Esophagus squamous epithelium (tissue), 5 donors: ENCODE measurements at places on chromosomes 12 and 14.

- DNase-seq, result no peak
Observed at GRCh38 chr14:23436327-23437132, 1.1 kb upstream of the MYH7 start.

- no peak for DNase-seq
Observed at GRCh38 chr12:113253532-113254285, 32.4 kb downstream of the TPCN1 start.

GRCh38 chr12:96329545-96329944 is 70.7 kb downstream of the CDK17 start:
- no peak for DNase-seq

- no peak for DNase-seq
Observed at GRCh38 chr12:46831335-46832129, 5.7 kb upstream of the SLC38A4 start.

DNA sequence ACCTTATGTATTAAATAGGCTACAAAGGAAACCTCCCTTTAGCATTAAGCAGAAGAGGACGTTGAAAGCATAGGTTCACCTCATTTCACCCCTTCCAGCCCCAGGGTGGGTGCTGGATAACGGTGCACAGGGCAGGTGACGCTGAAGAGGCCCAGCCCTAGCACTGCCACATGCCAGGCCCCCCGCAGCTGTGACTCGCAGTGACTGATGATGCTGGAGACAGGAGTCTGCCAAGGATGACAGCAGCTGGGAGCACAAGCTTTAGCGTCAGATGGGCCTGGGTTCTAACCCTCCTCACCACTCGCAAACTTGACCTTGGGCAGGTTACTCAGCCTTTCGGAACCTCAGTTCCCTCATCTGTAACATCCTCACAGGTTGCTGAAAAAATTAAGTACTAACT is 76.7 kb downstream of the TBK1 start:
- no peak for DNase-seq

GRCh38 chr14:78432046-78432445 is 261.9 kb downstream of the NRXN3 start:
- DNase-seq, result no peak

DNA sequence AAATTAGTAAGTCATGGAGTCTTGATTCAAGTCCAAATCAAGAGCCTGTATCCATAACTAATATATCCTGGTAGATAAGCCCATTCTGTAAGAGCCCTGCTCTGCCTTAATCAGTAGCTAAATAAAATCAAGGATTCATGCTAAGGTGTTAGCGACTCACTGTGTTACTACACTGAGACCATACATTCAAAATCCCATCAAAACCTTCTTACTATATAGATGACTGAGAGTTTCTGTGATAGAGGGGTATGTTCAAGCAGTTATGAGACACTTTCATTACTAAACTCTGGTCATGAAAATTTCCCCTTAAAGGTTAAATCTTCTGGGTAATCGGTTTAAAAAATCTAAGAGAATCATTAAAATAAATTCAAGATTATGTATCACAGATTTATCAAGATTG is 78.5 kb downstream of the MDGA2 start:
- DNase-seq, result no peak

DNA sequence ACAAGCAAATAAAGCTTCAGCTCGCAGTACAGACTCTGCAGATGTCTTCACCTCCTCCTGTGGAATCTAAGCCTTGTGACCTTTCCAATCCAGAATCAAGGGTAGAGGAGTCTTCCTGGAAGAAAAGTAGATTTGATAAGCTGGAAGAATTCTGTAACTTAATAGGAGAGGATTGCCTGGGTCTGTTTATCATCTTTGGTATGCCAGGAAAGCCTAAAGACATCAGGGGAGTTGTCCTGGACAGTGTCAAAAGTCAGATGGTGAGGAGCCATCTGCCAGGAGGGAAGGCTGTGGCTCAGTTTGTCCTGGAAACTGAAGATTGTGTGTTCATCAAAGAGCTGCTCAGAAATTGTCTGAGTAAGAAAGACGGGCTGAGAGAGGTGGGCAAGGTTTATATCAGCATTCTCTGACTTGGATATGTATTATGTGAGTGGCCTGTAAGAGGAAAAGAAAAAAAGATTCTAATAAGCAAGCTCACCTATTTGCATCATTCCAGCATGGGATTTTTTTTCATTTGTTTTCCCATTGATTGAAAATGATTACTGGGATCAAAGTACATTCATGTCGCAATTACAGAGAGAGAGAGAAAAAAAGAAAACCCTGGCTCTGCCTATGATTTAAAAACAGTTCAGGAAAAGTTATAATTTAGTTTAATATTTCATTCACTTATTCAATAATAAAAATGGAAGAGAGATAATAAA is 767 bp downstream of the REP15 start:
- no peak for DNase-seq

GRCh38 chr12:11729439-11730150 is 80.1 kb downstream of the ETV6 start:
- no peak for DNase-seq

DNA sequence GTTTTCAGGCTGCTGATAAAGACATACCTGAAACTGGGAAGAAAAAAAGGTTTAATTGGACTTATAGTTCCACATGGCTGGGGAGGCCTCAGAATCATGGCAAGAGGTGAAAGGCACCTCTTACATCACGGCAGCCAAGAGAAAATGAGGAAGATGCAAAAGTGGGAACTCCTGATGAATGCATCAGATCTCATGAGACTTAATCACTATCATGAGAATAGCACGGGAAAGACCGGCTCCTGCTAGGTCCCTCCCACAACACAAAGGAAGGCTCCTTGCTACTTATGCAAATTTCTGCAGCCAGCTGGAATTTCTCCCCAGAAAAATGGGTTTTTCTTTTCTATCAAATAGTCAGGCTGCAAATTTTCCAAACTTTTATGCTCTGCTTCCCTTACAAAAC is 174.1 kb upstream of the RMST start:
- no peak for DNase-seq
